ENCODE measurements at places on chromosomes 12 and 14.

- no peak for DNase-seq
These were observed 250.9 kb upstream of the OR4E1 start for GRCh38 chr14:21924479-21924878.

- DNase-seq, result no peak
These were observed 809 bp upstream of the MSI1 start for GRCh38 chr12:120369603-120370342.

DNA sequence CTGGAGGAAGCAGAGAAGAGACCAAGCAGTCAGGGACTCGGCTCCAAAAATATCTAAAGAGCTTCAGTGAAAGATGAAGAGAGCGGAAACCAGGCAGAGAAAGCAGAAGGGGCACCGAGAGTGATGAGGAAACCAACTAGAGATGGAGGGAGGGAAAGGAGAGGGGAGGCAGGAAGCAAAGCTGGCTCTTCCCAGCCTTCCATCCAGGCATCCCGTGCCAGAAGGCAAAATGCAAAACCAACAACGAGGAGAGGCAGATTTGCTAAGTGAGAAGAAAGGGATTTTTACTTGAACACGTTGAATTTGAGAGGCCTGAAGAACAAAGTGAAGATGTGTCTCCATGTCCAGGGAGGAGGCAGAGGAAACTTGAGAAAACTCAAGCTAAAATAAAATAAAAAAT lies 90.1 kb downstream of the NUAK1 start:
- DNase-seq, result no peak

- DNase-seq, result peak; percentile 60
These were observed 102.7 kb upstream of the TBX5 start for GRCh38 chr12:114508529-114509129.

- no peak for DNase-seq
These were observed 1.9 kb downstream of the RIOX1 start for GRCh38 chr14:73492670-73493069.

GRCh38 chr14:102606296-102606695 lies 13.8 kb downstream of the RCOR1 start:
- no peak for DNase-seq

- no peak for DNase-seq
These were observed 28.1 kb downstream of the CBX5 start for GRCh38 chr12:54251667-54252284.

GRCh38 chr14:24329736-24330135 lies 5.1 kb downstream of the ADCY4 start:
- DNase-seq, result no peak

- DNase-seq, result no peak
These were observed 799 bp downstream of the SLC38A6 start for GRCh38 chr14:60981633-60982455.

DNA sequence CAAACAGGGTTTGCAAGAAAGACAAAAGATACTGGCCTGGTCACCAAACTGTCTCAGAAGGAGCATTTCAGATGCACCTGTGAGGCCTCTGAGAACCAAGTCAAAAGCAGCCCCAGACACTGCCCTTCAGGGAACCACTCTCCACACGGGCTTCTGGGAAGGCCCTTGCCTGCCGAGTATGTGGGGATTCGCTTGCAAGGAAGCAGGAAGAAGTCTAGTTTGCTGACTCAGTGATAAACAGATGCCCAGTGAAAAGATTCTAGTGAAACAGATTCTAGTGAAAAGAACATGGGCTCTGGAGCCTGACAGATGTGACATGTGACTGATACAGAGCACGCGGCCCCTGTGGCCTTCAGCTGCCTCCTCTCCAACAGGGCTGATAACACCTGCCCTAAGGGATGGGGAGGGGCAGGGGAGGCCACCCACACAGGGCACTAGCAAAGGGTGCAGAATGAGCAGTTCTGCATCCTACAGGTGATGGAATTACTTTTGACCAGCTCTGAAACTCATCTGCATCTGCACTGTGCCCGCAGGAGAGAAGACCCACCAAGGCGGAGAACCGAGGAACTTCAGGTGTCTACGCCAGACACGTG lies 19.1 kb downstream of the AMN start:
- no peak for DNase-seq

GRCh38 chr12:3090240-3091037 lies 13.3 kb downstream of the TSPAN9 start:
- no peak for DNase-seq

GRCh38 chr12:3487027-3487426 lies 4.0 kb upstream of the PRMT8 start:
- no peak for DNase-seq

- no peak for DNase-seq
These were observed 274.5 kb upstream of the LRIG3 start for GRCh38 chr12:59194794-59195193.

DNA sequence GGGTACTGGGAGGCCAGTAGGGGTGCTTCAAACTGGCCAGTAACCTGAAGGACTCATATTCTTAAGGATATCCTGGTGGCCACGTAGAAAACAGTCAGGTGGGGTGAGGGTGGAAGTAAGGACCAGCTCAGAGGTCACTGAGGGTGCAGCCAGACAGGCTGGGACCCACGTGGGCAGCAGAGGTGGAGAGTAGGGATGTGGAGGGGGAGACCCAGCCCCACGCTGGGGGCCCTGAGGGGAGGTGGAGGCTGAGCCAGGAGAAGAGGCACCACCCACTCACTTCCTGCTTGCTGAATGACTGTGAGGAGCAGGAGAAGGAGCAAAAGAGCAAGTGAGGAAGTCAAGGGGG lies 12.6 kb upstream of the SERPINA3 start:
- DNase-seq, result no peak

DNA sequence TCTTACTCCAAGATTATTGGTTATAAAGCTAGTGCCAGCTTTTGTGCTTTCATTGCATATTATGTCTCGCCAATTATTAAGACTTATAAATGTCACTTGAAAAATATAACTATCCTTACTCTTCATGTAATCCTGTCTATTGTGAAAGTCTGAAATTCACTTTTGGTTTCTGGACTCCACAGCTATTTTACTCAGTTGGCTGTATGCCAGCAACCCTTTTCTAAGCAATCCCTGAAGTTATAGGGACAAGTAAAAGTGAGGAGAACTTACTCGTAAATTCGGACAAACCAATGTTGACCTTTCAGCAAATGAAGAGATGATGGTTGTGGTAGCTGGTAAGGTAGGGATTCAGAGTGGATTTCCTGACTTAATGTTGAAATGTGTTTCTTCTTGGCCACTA lies 196.3 kb downstream of the NPAS3 start:
- DNase-seq, result no peak

GRCh38 chr12:59182191-59182590 lies 261.9 kb upstream of the LRIG3 start:
- DNase-seq, result no peak

DNA sequence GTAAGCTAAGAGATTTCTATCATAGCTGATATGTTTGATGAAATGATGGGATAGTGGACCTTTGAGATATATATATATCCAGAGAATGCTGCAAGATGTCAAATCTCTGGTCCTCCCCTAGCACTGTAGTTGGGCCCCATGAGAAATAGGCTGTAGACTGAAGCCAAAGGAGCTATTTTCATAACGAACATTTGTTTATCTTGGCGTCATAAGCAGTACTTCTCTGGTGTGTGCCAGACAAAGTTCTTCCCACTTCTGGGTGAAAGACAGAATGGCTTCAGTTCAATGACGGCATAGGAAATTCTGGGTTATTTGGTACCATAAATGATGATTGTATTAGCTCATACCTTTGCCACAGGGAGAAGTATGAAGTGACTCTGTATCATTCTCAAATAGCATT lies 534.3 kb downstream of the SOX5 start:
- DNase-seq, result no peak

DNA sequence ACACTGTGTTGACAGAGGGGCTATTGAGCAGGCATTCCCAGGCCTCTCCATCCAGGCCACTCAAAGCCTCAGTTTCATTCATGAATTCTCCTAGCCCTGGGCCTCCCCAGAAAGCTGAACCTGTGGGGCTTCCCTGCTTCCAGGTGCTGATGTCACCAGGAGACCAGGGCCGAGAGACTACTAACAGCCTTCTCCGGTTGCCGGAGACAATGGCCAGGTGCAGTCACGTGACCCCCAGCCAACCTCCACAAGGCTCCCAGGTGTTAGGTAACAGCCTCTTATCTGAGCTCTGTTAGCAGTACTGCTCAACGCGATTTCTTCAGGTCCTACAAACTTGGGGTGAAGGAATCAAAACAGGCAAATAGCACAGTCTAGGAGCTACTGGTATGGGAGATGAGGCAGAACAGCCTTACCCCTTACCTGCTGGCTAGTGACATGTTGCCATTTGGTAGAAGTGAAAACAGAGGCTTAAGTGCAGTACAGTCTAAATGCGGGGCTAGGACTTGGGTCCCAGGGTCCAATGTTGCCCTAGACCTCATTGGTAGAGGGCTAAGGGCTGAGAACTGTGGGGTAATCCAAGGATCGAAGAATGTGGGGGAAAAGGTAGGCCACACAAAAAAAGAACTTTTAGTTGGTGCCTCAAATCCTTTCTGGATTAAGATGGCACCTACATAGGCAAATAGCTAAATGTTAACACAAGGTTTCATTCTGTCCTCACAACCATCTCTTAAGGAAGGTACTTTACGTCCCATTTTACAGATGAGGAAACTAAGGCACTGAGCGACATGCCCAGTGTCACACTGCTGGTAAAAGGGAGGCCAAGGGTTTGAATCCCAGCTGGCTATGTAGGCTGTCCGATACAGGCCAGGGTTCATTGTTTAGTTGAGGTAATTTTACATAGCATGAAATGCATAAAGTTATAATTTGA lies 3.8 kb downstream of the CCDC88C start:
- DNase-seq, result no peak

DNA sequence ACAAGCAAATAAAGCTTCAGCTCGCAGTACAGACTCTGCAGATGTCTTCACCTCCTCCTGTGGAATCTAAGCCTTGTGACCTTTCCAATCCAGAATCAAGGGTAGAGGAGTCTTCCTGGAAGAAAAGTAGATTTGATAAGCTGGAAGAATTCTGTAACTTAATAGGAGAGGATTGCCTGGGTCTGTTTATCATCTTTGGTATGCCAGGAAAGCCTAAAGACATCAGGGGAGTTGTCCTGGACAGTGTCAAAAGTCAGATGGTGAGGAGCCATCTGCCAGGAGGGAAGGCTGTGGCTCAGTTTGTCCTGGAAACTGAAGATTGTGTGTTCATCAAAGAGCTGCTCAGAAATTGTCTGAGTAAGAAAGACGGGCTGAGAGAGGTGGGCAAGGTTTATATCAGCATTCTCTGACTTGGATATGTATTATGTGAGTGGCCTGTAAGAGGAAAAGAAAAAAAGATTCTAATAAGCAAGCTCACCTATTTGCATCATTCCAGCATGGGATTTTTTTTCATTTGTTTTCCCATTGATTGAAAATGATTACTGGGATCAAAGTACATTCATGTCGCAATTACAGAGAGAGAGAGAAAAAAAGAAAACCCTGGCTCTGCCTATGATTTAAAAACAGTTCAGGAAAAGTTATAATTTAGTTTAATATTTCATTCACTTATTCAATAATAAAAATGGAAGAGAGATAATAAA lies 767 bp downstream of the REP15 start:
- no peak for DNase-seq

DNA sequence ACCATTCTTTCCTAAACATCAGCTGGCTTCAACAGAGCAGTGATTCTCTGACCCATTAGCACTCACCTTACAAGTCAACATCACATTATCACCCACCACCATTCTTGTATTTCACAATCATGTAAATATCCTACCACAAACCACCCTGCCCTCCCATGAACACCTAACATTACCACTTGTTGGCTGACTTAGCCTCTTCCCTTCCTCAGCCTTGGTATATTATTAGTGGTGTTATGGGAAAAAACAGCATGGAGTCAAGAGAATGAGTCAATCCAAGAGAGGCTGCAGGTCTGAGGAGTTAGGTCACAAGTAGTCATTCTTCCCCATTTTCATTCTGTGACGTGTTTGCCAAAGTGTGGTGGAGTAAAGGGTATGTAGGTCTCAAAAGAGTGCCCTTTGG lies 22.3 kb upstream of the MGP start:
- no peak for DNase-seq

DNA sequence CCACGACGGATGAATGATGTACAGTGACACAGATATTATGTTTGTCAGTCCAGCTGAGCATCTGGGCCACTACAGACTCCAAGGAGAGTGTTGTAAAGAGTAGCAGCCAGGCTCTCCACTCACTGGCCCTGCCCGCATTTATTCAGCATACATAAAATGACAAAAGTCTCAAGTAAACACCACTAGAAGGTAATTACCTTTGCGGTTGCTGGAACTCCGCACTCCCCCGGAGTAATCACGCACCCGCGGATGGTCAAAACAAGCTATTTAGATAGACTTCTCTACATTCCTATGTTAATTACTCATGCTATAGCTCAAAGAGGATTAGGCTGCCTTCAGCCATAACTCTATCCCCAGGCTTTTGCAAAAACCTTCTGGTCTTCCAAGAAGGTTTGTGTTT lies 18.8 kb upstream of the STRAP start:
- DNase-seq, result no peak

GRCh38 chr12:106541201-106541600 lies 41.6 kb upstream of the RFX4 start:
- no peak for DNase-seq

DNA sequence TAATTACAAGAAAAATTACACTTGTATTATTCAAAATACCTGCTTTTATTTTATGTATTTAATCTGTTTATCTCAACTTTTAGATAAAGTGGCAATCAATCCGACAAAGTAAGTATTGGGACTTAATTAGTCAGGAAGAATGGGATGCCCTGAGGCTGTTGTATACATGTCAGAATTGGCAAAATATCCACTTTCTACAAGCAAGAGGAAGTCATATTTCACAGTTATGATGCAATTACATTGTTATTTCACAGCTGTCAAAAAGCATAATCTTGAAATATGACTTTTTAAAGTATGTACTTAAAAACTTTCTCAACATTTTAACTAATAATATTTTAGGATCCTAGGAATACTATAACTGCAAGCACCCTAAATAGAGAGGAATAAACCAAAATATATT lies 357.1 kb upstream of the MGAT4C start:
- no peak for DNase-seq

DNA sequence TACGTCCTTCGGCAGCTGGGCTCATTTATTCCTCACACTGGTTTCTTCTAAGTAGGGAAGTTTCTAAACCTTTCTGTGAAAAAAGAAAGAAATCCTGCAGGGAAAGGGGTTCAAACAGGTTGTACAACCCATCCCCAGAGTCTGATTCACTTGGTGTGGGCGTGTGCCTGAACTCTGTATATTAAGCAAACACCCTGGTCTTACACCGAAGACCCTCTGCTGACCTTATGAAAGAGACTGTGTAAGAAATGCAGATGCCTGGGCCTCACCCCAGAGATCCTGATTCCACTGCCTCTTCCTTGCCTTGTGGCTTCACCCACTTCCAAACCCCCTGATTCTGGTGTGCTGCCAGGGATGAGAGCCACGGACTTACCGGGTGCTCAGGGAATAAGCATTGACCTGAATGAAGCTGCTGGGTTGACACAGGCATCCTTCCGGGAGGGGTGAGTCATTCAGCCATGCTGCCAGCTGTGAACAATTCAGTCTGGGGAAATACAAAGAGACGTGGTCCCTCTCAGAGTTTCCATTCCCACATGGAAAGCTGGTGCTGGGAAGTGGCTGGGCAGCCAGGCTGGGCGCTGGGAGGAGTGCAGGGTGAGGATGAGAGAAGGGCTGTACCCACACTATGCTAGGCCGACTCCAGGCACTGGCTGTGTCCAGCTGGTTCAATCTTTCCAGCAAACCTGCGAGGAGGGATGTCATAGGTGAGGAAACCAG lies 26.5 kb upstream of the ACTN1 start:
- DNase-seq, result no peak
